ENCODE measurements at places on chromosomes 2 and 18.

- DNase-seq: no peak
These were observed 15.9 kb downstream of the FN1 start for GRCh38 chr2:215419769-215420470.

- no peak for DNase-seq
These were observed 101.9 kb downstream of the NOL4 start for GRCh38 chr18:34122724-34123334.

DNA sequence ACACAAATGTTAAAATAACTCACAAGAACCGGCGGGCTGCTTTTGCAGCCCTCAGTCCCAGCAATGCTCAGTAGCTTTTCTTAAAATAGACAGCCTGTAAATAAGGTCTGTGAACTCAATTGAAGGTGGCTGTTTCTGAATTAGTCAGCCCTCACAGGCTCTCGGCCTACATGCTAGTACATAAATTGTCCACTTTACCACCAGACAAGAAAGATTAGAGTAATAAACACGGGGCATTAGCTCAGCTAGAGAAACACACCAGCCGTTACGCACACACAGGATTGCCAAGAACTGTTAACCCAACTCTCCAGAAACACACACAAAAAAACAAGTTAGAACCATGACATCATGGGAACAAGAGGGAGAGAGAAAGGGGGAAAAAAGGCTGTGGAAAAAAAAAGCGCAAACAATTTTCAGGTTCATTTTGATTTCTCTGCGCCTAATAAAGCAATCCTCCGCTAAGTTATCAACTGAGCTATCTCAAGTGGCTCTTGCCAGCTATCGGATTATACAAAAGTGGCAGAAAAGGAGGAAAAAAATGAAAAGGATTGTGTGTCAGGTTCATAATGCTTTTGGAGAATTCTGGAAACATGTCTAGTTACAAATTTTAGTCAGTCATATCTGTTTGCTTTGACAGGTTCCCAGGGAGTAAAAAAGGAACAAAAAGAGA, 89.1 kb downstream of the ZEB2 start:
- DNase-seq: no peak

GRCh38 chr2:217733461-217733860, 269.3 kb downstream of the TNS1 start:
- DNase-seq: no peak

DNA sequence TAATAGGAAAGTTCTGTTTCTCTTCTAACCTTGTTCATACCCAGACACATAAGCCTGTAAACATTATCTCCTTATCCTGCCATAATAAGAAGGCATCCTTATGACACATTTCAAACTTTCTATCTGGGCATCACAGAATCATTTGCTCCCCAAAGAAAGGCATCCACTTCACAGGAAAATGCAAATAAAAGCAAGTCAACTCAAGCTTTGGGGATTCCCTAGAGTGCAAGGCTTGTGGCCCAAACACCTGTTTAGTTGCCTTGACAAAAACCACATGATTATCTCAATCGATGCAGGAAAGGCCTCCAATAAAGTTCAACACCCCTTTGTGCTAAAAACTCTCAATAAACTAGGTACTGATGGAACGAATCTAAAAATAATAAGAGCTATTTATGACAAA, 195.7 kb upstream of the GALNT5 start:
- no peak for DNase-seq

GRCh38 chr18:74951165-74951760, 257.7 kb downstream of the PTGR3 start:
- DNase-seq: no peak

DNA sequence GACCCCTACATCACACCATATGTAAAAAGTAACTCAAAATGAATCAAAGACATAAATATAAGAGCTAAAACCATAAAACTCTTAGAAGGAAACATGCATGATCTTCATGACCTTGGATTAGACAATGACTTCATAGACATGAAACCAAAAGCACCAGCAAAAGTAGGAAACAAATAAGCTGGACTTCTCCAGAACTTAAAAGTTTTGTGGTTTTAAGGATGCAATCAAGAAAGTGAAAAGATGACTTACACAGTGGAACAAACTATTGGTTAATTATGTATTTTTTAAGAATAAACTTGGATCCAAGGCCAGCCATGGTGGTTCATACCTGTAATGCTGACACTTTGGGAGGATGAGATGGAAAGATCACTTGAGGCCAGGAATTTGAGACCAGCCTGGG, 150.2 kb downstream of the GALNT1 start:
- DNase-seq: no peak

DNA sequence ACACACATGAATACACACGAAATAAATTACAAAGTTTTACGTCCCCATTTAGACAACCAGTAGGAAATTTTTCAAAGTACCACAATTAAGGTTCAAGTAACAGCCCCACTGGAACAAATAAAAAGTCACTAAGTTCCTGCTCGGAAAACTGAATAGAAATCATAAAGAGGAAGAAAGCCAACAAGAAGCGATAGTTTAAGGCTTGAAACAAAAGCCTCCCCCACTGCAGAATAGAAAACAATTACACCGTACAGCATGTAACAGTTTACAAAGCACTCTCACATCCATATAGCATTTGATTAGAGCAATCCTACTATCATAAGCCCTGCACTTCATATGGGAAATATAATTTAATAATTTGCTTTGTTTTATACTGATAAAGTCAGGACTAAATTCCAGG, 15.5 kb downstream of the KLF7 start:
- no peak for DNase-seq

DNA sequence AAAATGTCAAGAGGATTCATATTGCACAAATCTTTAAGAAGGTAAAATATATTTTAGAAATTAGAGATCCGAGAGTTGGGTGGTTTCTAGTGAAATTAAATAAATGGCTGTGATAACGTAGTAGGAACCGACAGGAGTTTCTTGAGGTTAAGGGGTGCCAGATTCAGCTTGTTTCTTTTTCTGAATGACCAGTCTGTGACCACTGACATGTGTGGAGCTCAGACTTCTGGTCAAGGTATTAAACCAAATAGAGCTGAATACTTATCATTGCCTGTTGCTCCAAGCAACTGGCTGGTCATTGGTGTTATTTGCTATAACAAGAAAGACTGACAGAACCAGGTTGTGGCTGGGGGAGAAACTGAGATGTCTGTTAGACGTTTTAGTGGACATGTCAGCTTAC, 408.2 kb upstream of the HS6ST1 start:
- DNase-seq: no peak

GRCh38 chr18:12373771-12374116, 3.3 kb downstream of the AFG3L2 start:
- no peak for DNase-seq

- DNase-seq: no peak
These were observed 642.1 kb downstream of the SATB2 start for GRCh38 chr2:198815626-198816025.

GRCh38 chr2:127511090-127511695, 15.1 kb downstream of the IWS1 start:
- no peak for DNase-seq

- DNase-seq: no peak
These were observed 2.8 kb upstream of the CAPN10 start for GRCh38 chr2:240583774-240584173.

DNA sequence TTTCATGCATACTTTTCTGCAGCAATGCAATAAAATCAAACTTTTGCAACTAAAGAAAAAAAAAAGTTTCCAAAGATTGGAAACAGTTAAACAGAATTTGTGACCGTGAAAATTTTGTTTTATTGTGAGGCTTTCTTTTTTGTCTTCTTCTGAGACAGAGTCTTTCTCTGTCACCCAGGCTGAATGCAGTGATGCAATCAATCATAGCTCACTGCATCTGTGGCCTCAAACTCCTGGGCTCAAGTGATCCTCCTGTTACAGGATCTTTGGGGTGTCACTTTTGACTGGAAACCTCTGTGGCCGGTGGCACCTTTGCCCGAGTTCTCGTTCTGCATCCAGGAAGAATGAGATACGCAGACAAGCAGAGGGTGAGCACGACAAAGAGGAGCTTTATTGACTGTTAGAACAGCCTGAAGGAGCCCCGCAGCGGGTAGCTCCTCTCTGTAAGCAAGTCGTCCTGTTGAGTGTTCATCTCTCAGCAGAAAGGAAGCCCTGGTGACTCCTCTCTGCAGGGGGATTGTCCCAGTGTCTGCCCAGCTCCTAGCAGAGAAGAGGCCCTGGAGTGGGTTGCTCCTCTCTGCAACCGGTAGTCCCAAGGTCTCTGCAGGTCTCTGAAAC, 16.9 kb upstream of the ILKAP start:
- DNase-seq: no peak

- no peak for DNase-seq
These were observed 41.8 kb downstream of the KCTD18 start for GRCh38 chr2:200467806-200468681.

- DNase-seq: no peak
These were observed 125.5 kb downstream of the DYSF start for GRCh38 chr2:71578767-71579342.

- no peak for DNase-seq
These were observed 118.2 kb upstream of the REV1 start for GRCh38 chr2:99607861-99608491.

DNA sequence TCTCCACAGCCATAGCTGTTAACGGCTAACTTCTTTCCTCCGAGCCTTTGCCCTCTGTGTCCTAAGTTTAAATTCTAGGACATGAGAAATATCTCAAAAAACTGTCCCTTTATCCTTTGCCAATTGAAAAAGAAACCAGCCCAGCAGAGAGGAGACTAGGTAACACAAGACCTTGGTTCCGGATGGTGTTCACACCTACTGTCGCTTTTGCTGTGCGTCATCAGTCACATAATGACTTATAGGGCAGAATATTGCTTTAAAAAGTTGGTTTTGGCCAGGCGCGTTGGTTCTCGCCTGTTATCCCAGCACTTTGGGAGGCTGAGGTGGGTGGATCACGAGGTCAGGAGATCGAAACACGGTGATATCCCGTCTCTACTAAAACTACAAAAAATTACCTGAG, 66.2 kb downstream of the SP3 start:
- no peak for DNase-seq

DNA sequence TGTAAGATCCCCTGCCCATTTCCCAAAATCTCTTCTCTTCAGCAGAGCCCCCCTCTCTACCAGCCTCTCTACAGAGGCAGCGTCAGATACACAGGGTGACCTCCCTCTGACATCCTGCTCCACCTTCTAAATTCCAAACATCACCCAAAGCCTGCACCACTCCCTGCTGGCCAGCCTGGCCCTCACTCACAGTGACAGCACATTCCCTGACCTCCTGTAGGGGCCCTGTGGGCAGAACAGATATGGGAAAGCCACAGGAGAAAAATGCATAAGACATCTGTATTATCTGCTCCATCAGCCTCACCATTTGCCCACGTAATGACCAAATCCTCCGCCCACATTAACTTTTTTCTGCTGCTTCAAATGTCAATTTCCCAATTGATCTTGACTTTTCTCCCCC, 40.6 kb downstream of the TRABD2A start:
- DNase-seq: no peak

DNA sequence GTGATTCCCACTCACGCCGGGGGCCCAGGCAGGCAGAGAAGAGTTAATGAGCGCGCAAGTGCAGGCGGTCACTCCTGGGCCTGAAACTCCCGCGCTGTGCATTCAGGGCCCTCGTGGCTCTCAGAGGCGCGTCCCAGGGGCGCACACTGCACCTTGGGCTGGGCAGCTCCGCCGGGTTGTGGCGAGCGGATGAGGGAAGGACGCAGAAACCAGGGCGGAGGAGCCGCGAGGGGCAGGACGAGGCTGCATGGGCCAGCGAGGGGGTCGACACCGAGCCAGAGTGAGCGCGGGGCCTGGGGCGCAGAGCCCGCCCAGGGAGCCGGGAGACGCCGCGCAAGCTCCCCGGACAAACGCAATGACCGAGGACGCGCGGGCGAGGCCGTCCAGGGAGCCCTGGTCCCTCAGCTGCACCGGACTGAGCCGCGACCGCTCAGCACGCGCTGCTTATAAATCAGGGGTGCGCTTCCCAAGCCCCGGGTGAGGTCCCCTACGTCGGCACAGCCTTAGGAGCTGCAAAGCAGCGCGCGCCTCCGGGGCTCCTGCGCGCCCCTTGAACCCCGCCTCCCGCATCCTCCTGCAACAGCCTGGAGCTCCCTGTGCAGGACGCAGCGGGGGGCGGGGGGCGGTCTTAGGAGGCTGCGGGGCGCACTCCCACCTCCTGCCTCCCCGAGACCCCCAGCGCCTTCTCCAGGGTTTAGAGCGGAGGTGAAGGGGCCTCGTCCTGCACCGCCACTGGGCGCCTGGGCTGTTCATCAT, 180.2 kb upstream of the ALKAL2 start:
- no peak for DNase-seq

- DNase-seq: no peak
These were observed 4.2 kb downstream of the MAB21L4 start for GRCh38 chr2:240891492-240892340.

DNA sequence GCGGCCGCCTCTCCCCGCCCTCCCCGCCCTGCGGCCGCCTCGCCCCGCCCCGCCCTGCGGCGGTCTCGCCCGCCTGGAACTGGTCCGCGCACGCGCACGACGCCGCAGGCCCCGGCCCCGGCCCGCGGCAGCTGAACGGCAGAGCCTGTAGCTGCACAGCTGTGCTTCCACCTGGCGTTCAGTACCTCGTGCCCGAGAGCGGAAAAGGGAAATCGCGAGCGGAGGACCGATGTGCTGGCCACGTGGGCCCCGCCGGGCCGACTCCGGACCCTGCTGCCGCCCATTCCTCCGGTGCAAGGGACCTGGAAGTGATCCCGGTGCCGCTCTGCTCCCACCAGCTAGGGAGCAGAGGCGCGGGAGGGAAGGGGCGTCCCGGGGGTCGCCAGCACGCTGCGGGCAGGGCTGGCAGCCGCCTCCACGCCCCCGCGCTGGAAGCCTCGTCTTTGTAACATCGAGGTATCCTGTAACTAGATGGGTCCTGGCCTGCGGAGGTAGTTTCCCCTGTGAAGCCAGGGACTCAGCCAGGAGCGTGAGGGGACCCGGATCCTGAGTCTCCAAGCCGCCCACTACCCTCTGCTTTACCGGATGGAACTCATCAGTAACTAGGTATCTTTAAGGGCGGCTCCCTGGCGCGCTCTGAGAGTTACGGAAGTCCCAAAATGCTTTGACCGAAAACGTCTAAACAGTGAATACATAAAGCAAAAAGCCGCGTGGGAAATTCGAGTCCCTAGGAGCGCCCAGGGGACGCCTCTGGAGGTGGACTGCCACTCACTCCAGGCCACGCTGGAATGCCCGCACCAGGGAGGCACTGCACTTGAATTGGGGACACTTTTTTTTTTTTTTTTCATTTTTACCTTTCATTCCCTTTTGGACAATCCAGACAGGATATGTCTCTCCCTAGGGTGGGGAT, 704 bp upstream of the ODC1 start:
- peak; percentile 85 for DNase-seq

GRCh38 chr2:100237770-100238169, 84.5 kb downstream of the LONRF2 start:
- DNase-seq: no peak

DNA sequence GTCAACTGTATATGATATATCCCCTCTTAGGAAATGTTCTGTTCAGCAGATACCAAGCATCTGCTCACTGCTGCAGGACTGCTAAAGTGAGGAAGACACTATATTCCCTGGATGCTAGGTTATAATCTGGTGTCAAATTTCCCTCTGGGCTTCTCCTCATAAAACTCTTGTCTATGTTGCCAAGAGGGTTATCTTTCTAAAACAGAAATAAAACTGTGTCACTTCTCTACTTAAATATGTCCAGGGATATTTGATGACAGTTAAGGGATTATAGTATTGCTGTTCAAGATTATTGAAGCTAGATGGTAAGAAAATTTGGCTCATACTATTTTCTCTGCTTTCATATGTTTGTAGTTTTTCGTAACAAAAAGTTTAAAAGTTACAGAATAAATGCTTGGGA, 30.5 kb upstream of the SNRNP27 start:
- no peak for DNase-seq

- peak; percentile 29 for DNase-seq
These were observed 19.5 kb downstream of the WIPF1 start for GRCh38 chr2:174577967-174578589.

All from activated T-helper 1 cell treated with anti-CD3 and anti-CD28 coated beads, Interleukin-2, amount 50 U/mL, for 16 hours (primary cell).